Renal pelvis (tissue), 12 donors: ENCODE measurements at places on chromosomes 4 and X. TPM values are rescaled to one million over a fixed set of nuclear protein-coding genes. Genes with fewer than 3 reads are reported as not detected.

The ADRA2C gene
- 14.2 TPM for polyA plus RNA-seq

The TLR2 gene
- 8.3 TPM for polyA plus RNA-seq

The TMPRSS11E gene
- polyA plus RNA-seq = 0.08 TPM

The USP51 gene
- 11.5 TPM for polyA plus RNA-seq

The USP17L26 gene
- polyA plus RNA-seq = not detected

The SMIM14 gene
- polyA plus RNA-seq = 35.1 TPM

The FRG2 gene
- polyA plus RNA-seq = not detected

The POF1B gene
- polyA plus RNA-seq = 0.44 TPM

The CXCR3 gene
- 0.10 TPM for polyA plus RNA-seq

The LAGE3 gene
- polyA plus RNA-seq = 19.1 TPM

DNA sequence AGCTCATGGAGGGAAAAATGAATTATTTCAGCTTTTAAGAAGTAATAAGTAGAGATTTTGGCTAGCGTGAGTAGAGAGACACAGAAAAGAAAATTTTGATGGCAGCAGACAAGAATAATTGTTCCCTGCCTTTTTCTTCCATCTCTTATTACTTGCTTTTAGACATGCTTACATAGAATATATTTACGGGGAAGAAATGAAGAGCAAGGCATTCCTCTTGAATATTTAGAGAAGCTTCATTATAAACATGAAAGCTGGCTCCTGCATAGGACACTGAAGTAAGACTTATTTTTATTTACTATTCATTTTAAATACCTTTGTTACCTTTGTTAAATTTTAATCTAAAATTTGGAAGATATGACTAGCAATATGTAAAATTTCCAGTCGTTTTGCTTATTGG is 32.2 kb downstream of the DCK start:
- no peak for DNase-seq

DNA sequence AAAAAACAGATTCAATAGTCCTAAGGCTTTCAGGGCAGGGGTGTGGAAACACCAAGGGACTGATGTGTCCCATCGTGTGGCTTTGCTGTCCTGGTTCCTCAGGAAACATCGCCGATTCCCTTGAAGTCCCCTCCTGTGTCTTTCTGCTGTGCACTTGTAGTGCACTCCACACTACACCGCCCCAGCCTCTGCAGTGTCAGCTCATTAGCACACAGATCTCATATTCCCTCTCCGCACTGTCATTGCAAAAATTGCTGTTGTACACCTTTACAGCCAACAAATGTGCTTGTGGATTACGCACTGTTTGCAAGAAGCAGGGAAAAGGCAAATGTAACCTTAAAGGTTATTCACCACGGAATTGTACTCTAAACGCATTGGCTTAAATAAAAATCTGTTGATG is 5.3 kb downstream of the GRIA3 start:
- no peak for DNase-seq

DNA sequence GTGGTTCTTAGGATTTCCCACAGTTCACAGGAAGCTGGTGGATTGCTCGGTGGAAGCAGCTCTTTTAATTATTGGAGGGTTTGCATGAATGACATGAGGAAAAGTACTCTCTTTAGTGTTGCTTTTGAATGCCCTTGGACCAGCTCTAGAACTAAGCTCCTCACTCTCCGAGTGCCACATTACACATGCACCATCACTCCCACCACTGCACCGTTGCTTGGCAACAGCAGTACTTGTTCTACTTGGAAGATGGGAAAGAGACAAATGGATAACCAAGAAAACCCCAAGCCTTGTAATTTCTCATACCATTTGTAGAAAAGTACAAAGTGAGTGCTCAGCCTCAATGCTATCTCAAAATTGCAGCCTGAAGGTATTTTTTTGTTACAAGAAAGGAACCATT is 620.2 kb upstream of the BOD1L1 start:
- no peak for DNase-seq

DNA sequence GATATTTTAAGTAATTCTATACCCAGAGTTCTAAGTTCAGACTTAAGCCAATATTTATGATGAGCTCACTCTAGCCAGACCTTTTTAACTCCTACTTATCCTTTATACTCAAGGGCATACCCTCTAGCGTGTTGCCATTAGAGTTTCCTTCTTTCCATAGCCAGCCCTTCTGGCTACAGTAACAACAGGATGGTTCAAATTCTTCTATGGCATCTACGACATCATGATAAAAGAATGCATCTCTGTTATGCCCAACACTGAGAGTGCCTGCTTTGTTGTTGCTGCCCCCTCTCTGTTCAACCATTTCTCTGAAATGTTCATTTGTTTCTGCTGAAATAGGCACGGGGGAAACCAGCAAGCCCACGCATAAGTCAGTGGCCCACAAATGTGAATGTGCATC is 104.5 kb downstream of the UBE2NL start:
- no peak for DNase-seq

DNA sequence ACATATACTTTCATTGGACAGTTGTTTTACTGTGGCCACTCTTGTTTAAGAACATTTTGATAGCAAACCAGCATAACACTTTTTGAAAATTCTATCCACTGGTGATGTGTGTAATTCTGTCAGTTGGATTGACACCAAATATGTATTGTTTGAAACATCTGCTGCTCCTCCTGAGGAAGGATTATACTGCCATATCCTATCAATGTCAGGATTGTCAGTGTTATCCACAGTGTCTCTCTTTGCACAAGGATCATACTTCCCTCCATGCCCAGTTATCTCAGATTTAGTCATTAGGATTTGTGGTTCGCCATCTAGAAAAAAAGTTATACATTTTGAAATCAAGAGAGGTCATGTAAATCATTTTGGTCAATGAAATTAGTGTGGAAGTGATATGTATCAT is 1859.6 kb downstream of the C4orf33 start:
- DNase-seq = no peak

GRCh38 chr4:76943790-76944189 is 5.8 kb upstream of the SEPTIN11 start:
- DNase-seq = no peak

DNA sequence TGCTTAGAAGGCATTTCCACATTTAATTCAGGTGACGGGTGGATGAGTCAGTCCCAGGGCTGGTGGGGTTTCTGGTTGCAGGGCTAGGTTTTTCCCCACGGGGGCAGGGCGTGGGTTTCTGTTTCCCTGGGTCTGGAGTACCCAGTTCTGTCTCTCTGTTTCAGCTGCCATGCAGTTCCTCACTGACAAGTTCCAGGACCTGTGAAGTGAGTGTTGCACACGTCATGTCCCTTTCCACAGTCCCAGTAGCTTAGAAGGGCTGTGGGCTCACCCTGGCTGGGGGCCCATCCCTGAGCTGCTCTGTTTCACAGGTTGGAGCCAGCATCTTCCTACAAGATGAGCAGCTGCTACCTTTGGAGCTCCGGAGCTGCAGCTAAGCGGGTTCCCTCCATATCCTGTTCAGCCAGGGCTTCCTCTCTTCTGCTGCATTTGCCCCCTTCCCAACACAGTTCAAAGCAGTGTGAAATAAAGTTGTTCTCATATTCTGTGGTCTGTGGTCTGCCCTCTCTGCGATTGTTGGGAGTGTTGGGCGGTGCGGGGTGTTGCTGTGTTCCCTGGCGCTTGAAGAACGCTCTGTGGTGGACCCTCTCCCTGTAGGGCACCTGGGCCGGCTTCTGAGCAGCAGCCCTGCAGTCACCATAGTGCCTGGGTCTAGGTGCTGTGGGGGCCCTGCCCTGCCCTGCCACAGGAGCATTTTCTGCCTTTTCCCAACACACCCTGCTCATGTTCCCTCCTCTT is 3.9 kb downstream of the LOC101059915 start:
- DNase-seq = no peak

GRCh38 chr4:78907638-78908037 is 31.6 kb downstream of the PAQR3 start:
- no peak for DNase-seq

GRCh38 chr4:21569638-21570037 is 378.9 kb downstream of the KCNIP4 start:
- DNase-seq = no peak

GRCh38 chr4:44121210-44121609 is 327.4 kb downstream of the KCTD8 start:
- no peak for DNase-seq

GRCh38 chr4:2445571-2445970 is 23.3 kb upstream of the RNF4 start:
- DNase-seq = no peak

DNA sequence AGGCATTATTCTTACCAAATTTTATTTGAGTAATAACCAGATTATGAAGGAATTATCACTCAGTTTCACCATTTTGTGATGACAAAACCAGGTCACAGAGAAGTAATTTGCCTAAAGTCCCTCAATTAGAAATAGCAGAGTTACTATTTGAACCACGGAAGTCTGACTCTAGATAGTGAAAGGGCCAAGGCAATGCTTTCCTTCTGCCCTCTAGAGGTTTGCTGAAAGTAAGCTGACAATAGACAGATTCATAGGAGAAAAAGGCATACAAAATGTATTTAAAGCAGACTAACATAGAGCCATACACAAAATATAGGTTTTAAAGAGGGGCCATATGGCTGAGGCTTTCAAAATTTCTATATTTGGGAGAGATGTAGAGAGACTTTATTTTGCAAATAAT is 43.1 kb downstream of the CXXC4 start:
- peak; percentile 2 for DNase-seq

- DNase-seq = no peak
These were observed 12.9 kb downstream of the MSX1 start for GRCh38 chr4:4872314-4872903.

GRCh38 chr4:3657902-3658529 is 108.2 kb upstream of the ADRA2C start:
- DNase-seq = no peak

GRCh38 chr4:31592293-31592692 is 872.1 kb downstream of the PCDH7 start:
- no peak for DNase-seq

DNA sequence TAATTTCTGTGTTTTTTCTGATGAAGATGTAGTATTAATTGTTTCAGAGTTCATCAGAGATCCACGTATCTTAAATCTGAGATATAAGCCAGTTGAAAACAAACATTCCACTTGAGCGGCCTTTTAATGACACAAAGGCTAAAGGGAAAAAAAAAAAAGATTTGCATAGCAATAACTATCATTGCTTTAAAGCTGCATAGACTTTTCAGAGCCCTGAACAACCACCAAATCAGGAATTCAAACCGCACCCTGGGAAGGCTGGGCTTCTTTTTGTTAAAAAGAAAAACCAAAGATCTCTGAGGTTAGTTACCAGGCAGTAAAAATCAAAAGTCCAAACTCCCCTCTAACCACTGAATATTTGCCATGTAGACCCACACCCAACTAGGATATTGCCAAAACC is 206.0 kb downstream of the HHIP start:
- DNase-seq = no peak

DNA sequence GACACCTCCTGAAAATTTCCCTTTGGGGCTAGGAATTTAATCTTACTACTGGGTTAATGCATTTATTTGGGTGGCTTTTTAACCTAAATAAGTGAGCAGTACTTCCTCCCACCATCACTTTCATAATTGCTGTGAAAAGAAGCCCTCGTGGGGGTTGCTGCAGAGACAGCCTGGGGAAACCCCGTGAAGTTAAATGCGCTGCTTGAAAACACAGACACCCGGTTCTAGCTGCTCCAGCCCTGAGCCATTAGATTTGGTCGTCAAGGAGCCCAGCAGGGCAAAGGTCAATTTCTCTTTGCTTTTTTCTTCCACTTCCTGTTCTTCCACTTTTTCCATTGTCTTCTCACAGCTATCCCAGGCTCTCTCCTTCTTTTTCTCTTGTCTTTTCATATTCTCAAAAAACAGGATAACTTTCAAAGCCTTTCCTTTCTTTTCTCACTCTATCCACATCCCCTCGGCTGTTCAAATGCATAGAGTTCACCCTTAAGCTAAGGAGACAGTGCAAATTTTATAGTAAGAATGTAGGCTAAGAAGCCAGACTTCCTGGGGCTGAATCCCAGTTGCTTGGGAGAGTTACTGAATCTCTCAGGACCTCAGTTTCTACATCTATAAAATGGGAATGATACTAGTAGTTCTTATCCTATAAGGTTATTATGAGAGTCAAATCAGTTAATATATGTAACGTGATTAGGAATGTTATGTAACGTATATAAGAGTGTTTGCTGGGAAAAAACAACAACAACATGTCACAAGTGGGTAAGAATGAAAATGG is 91.5 kb upstream of the ZNF827 start:
- DNase-seq = no peak

DNA sequence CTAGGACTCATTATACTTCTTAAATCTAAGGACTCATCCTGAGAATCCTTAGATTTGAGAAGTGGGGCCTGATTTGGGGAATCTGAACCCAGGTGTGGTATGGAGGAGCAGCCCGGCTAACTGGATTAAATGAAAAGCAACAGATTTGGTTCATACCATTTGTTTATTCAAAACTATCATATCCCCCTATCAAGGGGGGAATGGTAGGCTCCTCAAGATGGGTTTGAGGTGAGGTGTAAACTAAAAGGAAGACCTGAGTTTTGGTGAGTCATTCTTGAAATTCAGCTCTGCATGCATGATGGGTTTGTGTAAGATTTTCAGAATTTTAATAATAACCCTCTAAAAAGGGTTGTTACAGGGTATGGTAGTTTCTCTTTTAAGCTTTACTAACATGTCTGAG is 53.4 kb downstream of the CASP6 start:
- DNase-seq = no peak

DNA sequence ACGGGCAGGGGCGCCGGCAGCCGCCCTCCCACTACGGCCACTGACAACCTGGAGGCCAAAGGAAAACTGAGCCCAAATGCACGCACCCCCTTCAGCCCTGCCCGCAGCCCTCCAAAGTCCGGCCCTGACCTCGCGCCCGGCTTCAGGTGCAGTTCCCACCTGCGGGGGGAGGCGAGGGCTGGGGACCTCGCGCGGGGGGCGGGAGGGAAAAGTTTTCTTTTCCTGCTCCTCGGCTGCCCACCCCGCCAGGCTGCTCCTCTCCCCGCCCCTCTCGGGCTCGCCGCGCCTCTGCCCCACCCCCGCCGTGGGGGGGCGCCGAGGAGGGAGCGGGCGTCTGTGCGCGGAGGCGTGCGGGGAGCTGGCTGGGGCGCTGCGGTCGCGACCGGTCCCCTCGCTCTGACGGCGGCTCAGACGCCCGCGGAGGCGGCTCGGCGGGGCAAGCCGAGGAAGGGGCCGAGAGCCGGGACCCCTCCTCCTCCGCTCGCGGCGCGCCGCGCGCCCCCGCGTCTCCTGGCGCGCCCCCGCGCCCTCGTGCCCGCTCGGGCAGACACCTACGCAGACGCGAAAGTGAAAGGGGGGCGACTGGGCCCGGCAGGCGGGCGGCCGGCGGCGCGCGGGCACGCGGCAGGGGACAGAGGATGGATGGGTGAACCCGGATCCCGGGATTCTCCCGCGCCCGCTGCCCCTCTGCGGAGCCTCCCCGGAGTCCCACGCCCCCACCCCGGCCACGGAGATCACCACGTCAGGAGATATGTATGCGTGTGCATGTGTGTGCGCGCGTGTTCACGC is 3.1 kb upstream of the NR3C2 start:
- DNase-seq = peak; percentile 52
